A375 (cell line): ENCODE measurements at places on chromosomes 6 and 20. TPM values are rescaled to one million over a fixed set of nuclear protein-coding genes. Genes with fewer than 3 reads are reported as not detected.

TREML4 gene
- total RNA-seq = not detected in 2 replicates

RAB44 gene
- total RNA-seq = 0.11 TPM in 1 of 2 replicates, not detected in the other

PCK1 gene
- total RNA-seq = 0.04 TPM in 1 of 2 replicates, not detected in the other

COQ3 gene
- total RNA-seq = 9.0 and 10.4 TPM in 2 replicates

PRSS35 gene
- total RNA-seq = 0.23 TPM in 1 of 2 replicates, not detected in the other

ULBP1 gene
- total RNA-seq = not detected in 2 replicates

SAPCD1 gene
- total RNA-seq = 13.0 and 13.2 TPM in 2 replicates

CCNC gene
- total RNA-seq = 42.2 and 55.8 TPM in 2 replicates

CD24 gene
- total RNA-seq = 0.16 TPM in 1 of 2 replicates, not detected in the other

DTNBP1 gene
- total RNA-seq = 6.5 and 7.7 TPM in 2 replicates

C6orf58 gene
- total RNA-seq = not detected in 2 replicates

OLIG3 gene
- total RNA-seq = not detected in 2 replicates

C6orf52 gene
- total RNA-seq = 0.34 and 0.82 TPM in 2 replicates

LRRC1 gene
- 5.6 and 5.8 TPM in 2 replicates for total RNA-seq

DAAM2 gene
- total RNA-seq = 7.0 and 8.3 TPM in 2 replicates

ASIP gene
- total RNA-seq = not detected in 2 replicates

OR12D3 gene
- 0.08 TPM in 1 of 2 replicates, not detected in the other for total RNA-seq

LSM14B gene
- total RNA-seq = 38.4 and 40.3 TPM in 2 replicates

SMPDL3A gene
- total RNA-seq = 2.1 and 2.3 TPM in 2 replicates

MUC21 gene
- not detected in 2 replicates for total RNA-seq

OR2B6 gene
- total RNA-seq = not detected in 2 replicates

LY6G5C gene
- 0.94 TPM in 1 of 2 replicates, not detected in the other for total RNA-seq

SSTR4 gene
- total RNA-seq = not detected in 2 replicates

HUS1B gene
- 0.87 and 1.9 TPM in 2 replicates for total RNA-seq

OR2H2 gene
- total RNA-seq = not detected in 2 replicates

ZNF165 gene
- total RNA-seq = 0.87 and 1.0 TPM in 2 replicates

ADGRF1 gene
- total RNA-seq = 5.4 and 8.6 TPM in 2 replicates

HSPA1L gene
- total RNA-seq = 0.11 and 0.50 TPM in 2 replicates

DUSP15 gene
- 1.5 and 3.1 TPM in 2 replicates for total RNA-seq
